Activated CD8-positive, alpha-beta T cell treated with anti-CD3 and anti-CD28 coated beads, Interleukin-2, amount 10 ng/mL, durations not matched to agents 7 days and 5 days (primary cell): ENCODE measurements at places on chromosomes 4 and X. TPM values are rescaled to one million over a fixed set of nuclear protein-coding genes. Genes with fewer than 3 reads are reported as not detected.
A peak's percentile ranks its signal among the peaks of the same experiment; 100 is the strongest.

Gene OTC
- total RNA-seq, result not detected

Gene PROM1
- total RNA-seq, result not detected

DNA sequence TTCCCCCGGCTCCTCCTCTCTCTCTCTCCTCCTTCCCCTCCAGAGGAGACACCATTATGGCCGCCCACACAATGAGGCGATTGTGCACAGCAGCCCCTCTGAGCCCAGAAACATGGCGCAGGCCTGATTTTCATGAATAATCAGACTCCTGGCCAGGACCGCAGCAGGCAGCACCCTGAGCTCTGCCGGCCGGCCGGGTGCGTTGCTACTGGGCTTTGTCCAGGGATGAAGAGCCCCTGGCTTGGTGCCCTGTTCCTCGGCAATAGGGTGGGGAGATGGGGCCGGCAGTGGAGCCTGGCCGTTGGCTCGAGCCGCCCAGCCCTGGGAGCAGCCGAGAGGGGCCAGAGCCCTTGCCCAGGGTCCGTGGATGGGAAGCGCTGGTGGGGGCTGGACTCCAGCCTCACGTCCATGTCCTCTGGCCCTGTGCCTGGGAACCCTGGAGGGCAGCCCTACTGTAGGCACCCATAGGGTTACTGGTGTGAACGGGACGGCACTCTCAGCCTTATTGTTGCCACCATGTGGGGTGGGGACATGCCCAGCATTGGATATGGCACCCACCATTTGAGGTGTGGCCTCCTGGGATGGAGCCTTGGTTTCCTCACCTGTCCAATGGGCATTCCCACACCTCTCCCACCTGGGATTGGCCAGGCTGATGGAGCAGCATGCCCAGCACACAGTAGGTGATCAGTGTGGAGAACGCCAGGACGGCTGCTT, 103.0 kb downstream of the SORCS2 start:
- no peak overlapping the region for H3K4me3 ChIP-seq
- DNase-seq, result no peak
- H3K36me3 ChIP-seq, result no peaks in the 10 kb centered on the region
- H3K27me3 ChIP-seq, result peaks cover 6% of the 10 kb centered on the region
- no peaks in the 10 kb centered on the region for H3K4me1 ChIP-seq

DNA sequence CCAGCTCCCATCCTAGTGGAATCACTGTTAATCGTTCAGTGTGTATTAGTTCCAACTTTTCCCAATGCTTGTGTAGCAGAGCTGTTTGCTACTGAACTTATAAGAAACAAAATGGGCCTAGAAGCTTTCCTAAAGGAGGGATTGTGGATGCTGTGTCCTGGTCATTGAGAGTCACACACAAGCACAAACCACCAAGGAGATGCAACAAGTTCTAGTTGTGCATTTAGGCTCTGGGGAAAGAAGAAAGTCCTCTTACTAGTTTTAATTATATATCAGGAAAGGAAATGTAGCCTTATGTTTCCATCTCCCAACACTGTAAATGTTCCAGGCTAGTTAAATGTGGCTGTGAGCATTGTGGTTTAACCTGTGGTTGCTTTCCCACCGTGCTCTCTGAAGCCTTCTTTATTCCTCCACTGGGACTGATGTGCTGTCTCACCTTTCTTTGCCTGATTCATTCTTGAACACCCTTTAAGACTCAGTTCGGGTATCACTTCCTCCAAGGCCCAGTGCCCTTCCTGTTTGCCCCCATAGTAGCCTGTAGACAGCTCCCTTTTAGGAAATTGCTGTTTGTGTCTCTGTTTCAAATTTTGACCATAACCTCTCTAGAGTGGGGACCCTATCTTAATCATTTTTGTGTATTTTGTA, 34.3 kb downstream of the ATP10D start:
- H3K36me3 ChIP-seq, result peaks cover 22% of the 10 kb centered on the region
- H3K27ac ChIP-seq, result peak overlapping the region; percentile 45
- no peaks in the 10 kb centered on the region for H3K27me3 ChIP-seq
- no peak for DNase-seq

Gene RNF212
- 2.0 TPM for total RNA-seq

Gene ETDB
- total RNA-seq, result not detected

Gene TLR2
- 1.4 TPM for total RNA-seq

- H3K4me3 ChIP-seq, result no peak overlapping the region
- DNase-seq, result no peak
- no peaks in the 10 kb centered on the region for H3K36me3 ChIP-seq
- H3K27ac ChIP-seq, result no peak overlapping the region
- H3K4me1 ChIP-seq, result no peaks in the 10 kb centered on the region
- no peaks in the 10 kb centered on the region for H3K27me3 ChIP-seq
Observed at GRCh38 chr4:73895201-73896175, 26.3 kb downstream of the CXCL1 start.

DNA sequence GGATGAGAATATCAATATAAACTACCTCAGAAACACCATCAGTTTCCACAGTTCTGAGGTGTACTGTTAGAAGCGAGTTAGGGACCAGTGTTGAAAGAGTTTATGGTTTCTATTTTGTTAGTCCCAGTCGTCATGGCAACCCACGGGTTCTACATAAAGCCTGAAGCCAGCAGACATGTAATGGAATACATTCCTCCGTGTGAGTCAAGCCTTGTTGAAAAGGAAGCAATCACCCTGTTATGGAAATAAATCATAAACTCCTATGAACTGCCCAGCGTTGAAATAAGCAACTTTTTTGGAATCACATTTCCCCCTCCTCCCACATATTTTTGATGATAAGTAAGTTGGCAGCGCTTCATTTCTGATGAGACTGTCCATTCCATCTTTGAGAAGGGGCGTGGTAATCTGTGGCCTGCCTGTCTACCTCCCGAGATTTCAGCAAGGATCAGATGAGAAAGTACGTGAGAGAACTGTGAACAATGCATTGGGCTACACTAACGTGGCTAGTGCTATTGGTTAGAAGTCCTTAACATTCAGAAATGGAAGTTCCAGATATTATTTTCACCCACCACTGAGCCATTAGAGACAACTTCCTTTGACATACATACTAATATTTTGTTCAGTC, 40.4 kb upstream of the PDHA1 start:
- no peak overlapping the region for H3K27ac ChIP-seq
- no peaks in the 10 kb centered on the region for H3K4me1 ChIP-seq
- no peak overlapping the region for H3K4me3 ChIP-seq

Gene GC
- not detected for total RNA-seq

- DNase-seq, result no peak
- H3K4me3 ChIP-seq, result no peak overlapping the region
- H3K27me3 ChIP-seq, result no peaks in the 10 kb centered on the region
- no peak overlapping the region for H3K27ac ChIP-seq
- peaks cover 2% of the 10 kb centered on the region for H3K4me1 ChIP-seq
Observed at GRCh38 chrX:15721911-15722310, 16.2 kb upstream of the CA5B start.

Gene UGT2B10
- total RNA-seq, result not detected

GRCh38 chr4:42070463-42070862, 80.1 kb downstream of the SLC30A9 start:
- DNase-seq, result no peak
- no peak overlapping the region for H3K27ac ChIP-seq
- no peaks in the 10 kb centered on the region for H3K27me3 ChIP-seq
- H3K4me3 ChIP-seq, result no peak overlapping the region
- peaks cover 11% of the 10 kb centered on the region for H3K36me3 ChIP-seq
- H3K4me1 ChIP-seq, result no peaks in the 10 kb centered on the region

GRCh38 chr4:90888571-90888970, 761.4 kb downstream of the CCSER1 start:
- H3K4me3 ChIP-seq, result no peak overlapping the region
- H3K27me3 ChIP-seq, result no peaks in the 10 kb centered on the region
- no peak for DNase-seq
- H3K4me1 ChIP-seq, result no peaks in the 10 kb centered on the region
- H3K27ac ChIP-seq, result no peak overlapping the region
- no peaks in the 10 kb centered on the region for H3K36me3 ChIP-seq

- no peak for DNase-seq
- no peaks in the 10 kb centered on the region for H3K36me3 ChIP-seq
- no peaks in the 10 kb centered on the region for H3K27me3 ChIP-seq
- peaks cover 4% of the 10 kb centered on the region for H3K4me1 ChIP-seq
- H3K4me3 ChIP-seq, result no peak overlapping the region
Observed at GRCh38 chrX:22300130-22300529, 27.4 kb downstream of the CBLL2 start.

GRCh38 chr4:147780137-147780777, 48.4 kb downstream of the ARHGAP10 start:
- DNase-seq, result no peak
- no peaks in the 10 kb centered on the region for H3K36me3 ChIP-seq
- peaks cover 2% of the 10 kb centered on the region for H3K4me1 ChIP-seq

GRCh38 chrX:72247206-72247942, 8.5 kb upstream of the ERCC6L start:
- H3K27ac ChIP-seq, result no peak overlapping the region
- no peak overlapping the region for H3K4me3 ChIP-seq
- peaks cover 2% of the 10 kb centered on the region for H3K4me1 ChIP-seq
- DNase-seq, result no peak

DNA sequence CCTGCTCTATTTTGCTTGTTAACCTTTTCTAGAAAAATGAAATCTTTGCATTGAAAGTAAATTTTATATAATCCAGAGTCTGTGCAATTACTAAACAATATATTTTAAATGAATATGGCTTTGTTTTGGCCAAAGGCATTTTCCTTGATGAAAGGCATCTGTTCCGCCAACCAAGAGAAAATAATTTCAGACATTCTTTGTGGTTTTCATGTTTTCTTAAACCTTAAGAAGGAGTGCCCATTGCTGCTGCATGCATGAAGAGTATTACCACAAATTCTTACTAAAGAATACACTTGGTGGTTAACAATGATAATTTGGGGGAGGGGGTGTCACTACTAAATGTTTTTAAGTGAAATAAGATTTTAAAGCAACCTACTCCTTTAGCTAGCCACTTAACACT, 2.7 kb upstream of the PDGFC start:
- no peak overlapping the region for H3K27ac ChIP-seq
- H3K36me3 ChIP-seq, result no peaks in the 10 kb centered on the region
- H3K4me3 ChIP-seq, result no peak overlapping the region
- peaks cover 32% of the 10 kb centered on the region for H3K27me3 ChIP-seq
- no peak for DNase-seq
- peaks cover 5% of the 10 kb centered on the region for H3K4me1 ChIP-seq

DNA sequence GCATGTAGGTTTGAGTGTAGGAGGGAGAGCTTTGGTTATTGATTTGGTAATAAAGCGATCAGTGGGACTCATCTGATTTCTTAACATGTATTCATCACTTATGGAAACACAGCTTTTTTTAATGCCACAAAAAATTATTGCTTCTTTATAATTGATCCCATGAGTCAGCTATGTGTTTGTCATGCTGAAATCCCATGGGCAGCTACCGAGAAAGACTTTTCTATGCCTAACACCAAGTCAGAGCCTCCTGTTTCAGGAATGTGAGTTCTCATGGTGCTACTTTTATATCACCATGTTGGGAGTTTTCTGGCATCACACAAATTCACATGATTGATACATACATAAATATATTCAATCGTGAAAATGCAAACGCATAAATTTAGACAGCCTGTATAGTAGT, 165.7 kb downstream of the RAPGEF2 start:
- no peaks in the 10 kb centered on the region for H3K27me3 ChIP-seq
- no peak overlapping the region for H3K27ac ChIP-seq
- H3K4me1 ChIP-seq, result no peaks in the 10 kb centered on the region
- no peak overlapping the region for H3K4me3 ChIP-seq

DNA sequence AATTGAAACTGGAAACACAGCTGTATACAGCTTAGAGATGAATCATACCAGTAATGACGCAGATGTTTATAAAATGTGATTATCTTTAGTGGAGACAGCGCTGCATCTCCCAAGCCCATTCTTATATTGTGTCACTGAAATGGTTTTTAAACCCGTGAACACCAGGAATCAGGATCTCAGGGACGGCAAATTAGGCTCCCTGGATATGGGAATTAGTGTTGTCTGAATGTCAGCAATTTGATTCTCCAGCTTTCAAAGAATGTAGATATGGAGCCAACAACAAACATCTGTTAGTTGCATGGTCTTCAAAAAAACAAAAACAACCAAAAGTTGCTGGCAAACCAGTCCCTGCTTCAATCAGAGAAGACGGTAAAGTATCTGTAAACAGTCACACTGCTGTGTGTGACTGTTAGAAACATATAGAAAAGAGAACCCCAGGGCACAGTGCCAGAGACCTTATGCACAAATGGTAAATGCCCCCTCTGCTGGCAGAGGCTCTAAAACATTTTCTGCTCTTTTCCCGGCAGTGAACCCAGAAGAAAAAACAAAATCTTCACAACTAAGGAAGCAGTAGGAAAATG, 351.9 kb upstream of the FTHL17 start:
- no peak for DNase-seq
- no peaks in the 10 kb centered on the region for H3K36me3 ChIP-seq
- no peak overlapping the region for H3K4me3 ChIP-seq
- no peak overlapping the region for H3K27ac ChIP-seq
- H3K27me3 ChIP-seq, result no peaks in the 10 kb centered on the region

Gene ADGRL3
- not detected for total RNA-seq

DNA sequence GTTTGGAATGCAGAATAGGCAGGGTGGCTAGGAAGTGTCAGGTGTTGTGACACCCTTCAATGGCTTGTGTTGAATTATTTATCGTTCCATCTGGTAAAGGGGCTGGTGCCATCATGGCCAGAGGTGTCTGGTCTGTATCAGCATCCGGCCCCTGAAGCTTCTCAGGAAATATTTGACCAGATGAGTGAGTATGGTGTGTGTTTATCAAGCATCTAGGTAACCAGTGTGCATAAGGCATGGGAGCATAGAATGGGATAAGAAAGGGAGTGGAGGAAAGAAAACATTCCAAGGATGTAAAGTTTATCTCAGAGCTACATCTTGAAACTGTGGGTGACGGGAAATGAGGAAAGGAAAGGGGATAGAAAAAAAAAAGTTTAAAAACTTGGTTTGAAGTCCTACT, 109.4 kb downstream of the KLHL4 start:
- H3K27ac ChIP-seq, result no peak overlapping the region
- H3K4me3 ChIP-seq, result no peak overlapping the region
- no peaks in the 10 kb centered on the region for H3K36me3 ChIP-seq
- DNase-seq, result no peak
- no peaks in the 10 kb centered on the region for H3K27me3 ChIP-seq

DNA sequence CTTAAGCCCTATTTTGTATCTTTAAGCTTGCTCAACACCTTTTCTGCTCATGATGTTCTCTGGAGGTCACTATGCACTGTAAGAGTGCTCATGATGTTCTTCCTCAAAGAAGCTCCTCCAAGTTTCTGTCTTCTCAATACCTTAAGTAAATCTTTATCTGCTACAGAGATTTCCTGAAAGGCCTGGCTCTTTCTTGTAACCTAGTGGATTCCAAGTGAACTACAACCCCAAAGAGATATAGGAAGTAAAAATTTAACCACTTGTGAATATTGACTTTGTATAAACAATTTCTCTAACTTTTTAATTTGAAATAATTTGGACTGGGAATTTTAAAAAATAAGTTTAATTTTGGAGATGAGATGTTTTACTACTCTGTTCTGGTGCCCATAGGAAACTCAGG, 39.3 kb upstream of the XK start:
- H3K27ac ChIP-seq, result no peak overlapping the region
- no peak overlapping the region for H3K4me3 ChIP-seq
- H3K27me3 ChIP-seq, result no peaks in the 10 kb centered on the region
- no peaks in the 10 kb centered on the region for H3K4me1 ChIP-seq

GRCh38 chr4:12889054-12889453, 595.1 kb downstream of the RAB28 start:
- DNase-seq, result no peak
- no peaks in the 10 kb centered on the region for H3K36me3 ChIP-seq
- H3K4me1 ChIP-seq, result no peaks in the 10 kb centered on the region
- no peak overlapping the region for H3K27ac ChIP-seq
- H3K4me3 ChIP-seq, result no peak overlapping the region
- H3K27me3 ChIP-seq, result no peaks in the 10 kb centered on the region
